EL (cell line): ENCODE measurements at places on chromosomes 3 and 15.

GRCh38 chr15:89785064-89785773 lies 9.1 kb downstream of the MESP2 start:
- no peak for DNase-seq

DNA sequence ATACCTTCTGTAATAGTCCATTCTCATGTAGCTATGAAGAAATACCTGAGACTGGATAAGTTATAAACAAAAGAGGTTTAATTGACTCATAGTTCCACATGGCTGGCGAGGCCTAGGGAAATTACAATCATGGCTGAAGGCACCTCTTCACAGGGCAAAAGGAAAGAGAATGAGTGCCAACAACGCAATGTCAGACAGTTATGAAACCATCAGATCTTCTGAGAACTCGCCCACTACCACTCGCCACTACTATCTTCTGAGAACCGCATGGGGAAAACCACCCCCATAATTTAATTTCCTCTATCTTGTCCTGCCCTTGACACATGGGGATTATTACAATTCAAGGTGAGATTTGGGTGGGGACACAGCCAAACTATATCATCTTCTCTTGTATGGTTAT lies 406.8 kb upstream of the CBLB start:
- no peak for DNase-seq

DNA sequence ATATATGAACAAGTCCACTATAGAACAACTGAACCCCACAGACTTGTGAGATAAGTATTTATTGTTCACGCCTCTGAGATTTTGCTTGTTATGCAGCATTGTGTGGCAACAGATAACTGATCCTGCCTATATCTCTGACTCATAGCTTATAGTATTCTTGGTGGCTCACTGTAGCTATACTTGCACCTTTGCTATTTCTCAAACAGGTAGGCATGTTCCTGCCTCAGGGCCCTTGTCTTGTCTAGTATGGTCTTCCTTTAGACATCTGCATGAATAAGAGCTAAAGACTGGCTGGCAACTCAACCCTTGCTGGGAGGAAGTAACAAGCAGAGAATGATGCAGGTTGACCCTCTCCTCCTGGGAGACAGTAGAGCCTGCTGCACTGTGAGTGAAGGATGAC lies 256.1 kb downstream of the CHST2 start:
- no peak for DNase-seq

- DNase-seq = no peak
Measured at GRCh38 chr3:184563941-184564684, 2.5 kb downstream of the EPHB3 start.

DNA sequence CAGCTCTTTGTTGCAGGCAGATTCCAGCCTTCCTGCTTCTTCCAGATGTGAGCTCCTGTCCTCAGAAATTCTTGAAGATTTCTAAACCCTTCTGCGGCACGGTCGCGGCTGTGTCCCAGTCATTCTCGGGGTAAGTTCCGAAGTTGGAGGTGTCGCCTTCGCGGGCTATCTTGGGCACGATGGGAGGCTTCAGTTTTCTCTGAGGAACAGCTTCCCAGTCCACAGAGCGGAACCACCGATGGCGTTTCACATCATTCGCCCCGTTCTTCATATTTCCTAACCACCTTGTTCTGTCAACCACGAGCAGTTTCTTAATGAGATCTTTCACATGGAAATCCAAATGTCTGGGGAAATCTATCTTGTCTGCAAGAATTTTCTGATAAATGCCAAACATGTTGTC lies 24.7 kb upstream of the CERS3 start:
- DNase-seq = no peak
